Foreskin melanocyte (primary cell): ENCODE measurements at places on chromosomes 3 and 15.

DNA sequence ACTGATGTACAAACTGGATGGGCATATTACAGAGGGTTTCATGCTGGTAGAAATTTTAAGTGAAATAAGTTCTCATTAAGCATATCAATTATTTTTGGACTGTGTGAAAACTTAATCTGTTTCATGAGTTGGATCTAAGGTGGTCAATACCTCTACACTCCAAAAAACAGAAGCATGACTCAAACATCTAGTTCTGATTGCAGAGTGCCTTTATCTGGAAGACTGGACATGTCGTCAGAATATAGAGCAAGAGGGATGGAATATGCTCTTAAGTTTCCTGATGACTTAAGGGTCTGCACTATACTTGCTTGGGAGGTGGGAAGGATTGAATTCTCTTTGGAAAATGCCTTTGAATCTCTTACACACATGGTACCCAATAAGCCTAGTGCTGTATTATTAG, 138.3 kb downstream of the LPP start:
- no peak for DNase-seq

DNA sequence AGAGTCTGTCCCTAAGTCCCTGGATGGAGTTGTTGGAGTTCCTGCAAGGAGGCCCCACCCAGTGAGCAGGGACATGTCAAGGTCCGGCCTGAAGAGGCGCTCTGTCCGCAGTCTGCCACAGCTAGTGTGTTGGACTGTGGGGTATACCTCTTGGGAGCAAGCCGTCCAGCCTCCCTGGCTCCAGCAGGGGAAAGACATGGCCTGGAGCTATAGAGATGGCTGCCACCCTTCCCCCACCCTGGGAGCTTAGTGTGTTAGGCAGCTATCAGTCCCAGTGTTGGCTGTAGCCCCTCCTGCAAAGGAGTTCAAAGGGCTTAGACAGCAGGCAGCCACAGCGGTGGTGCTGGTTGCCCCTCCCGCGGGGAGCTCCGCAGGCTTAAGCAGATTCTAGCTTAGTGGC, 20.3 kb downstream of the IMPG2 start:
- DNase-seq, result no peak

DNA sequence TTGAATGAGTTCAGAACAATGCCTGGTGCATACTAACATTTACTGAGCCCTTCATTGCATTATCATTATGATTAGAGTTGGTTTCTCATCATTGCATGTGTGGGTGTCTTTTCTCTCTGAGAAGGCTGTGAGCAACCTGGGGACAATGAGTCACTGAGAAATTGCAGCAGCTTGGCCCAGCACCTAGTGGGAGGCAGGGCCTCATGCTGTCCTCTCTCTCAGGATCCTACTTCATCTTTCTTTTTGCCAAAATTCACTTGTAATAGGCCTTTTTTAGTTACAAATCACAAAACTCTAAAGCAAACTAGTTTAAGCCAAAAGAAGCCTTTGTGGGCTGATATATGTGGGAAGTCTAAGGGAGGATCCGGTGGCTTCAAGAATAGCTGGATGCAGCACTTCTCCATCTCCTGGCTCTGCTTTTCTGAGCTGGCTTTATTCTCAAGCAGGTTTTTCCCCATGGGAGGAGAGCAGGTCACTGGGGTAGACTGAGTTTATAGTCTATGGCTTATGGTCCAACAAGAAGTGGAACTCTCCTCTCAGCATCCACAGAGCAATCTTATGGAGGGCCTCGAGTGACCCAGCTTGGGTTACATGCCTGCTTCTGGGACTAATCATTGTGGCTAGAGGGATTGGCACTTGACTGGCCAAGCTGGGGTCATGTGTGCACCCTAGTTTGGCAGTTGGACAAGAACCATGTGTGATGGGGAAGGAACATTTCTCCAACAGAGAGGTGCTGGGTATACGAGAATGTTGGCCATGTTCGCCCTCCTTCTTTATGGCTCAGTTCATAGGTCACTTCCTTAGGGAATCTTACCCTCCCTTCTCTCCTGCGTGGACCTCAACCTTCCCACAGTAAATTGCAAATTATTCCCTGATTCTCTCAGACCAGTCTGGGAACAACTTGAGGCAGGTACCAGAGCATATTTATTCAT, 8.7 kb upstream of the CAMK1 start:
- no peak for DNase-seq

- no peak for DNase-seq
Measured at GRCh38 chr3:69893274-69893673, 106.3 kb upstream of the SAMMSON start.

DNA sequence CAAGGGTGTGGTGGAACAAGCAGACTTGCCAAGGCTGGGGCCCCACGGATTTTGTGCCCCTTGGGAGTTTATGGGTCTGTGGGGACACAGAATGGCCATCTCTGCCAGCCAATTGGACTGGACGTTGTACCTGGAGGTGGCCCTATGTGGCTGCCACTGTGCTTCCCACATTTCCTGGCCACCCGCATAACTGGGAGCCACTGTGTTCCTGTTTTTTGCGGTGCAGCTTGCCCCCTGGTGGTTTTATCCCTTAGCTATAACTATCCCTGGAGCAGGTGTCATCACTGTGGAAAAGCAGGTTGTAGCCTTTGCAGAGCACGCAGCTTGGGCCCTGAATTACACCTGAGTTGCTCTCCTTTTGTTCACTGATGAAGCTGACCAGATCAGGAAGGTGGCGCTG, 306.3 kb downstream of the ZPLD1 start:
- DNase-seq, result no peak

GRCh38 chr3:120642368-120642948, 39.6 kb downstream of the HGD start:
- DNase-seq, result no peak

DNA sequence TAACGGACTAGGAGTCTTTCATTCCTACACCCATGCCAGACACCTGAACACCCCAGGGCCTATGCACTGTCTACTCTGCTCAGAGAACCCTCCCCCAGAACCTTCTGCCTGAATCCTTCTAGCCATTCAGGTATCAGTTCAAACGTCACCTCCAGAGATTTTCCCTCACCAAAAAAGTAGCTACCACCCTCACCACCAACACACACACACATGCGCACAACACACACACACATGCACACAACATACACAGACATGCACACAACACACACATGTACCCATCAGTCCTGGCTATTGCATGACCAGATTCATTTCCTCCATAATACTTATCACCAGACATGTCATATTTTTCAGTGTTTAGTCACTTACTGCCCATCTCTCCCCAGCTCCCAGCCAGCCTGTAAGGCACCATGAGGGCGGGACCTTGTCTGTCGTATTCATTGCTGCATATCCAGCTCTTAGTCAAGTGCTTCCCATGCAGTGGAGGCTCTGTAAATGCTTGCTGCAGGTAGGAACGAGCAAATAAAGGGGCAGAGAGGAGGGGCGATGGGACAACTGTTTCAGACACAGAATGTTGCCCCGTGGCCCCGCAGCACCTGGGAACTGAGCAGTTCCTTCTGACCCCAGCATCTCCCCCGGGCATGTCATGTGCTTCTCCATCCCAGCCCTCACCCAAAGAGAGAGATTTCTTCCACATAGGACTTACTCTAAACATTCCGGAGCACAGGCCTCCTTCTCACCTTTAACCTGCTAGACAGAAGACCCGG, 29.2 kb downstream of the XXYLT1 start:
- DNase-seq, result no peak

DNA sequence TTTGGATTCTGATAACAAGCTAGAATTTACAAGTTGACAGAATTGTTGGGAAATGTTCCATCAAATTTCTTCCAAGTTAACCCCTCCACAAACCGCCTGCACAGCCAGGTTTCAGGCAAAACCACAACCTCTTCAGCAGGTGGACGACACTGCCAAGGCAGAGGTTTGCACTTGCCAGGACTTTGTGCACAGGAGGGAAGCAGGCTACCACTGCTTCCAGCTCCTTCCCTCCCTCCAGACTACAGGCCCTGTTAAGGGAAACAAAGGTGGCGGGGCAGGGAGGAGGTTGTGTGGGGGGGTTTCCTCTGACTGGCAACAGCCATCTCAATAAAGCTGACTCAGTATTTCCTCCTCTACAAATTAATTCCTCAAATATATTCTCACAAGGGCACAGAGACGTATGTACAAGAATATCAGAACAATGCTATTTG, 42.2 kb downstream of the TBC1D2B start:
- DNase-seq, result no peak

GRCh38 chr3:182436547-182436946, 356.8 kb upstream of the ATP11B start:
- no peak for DNase-seq

DNA sequence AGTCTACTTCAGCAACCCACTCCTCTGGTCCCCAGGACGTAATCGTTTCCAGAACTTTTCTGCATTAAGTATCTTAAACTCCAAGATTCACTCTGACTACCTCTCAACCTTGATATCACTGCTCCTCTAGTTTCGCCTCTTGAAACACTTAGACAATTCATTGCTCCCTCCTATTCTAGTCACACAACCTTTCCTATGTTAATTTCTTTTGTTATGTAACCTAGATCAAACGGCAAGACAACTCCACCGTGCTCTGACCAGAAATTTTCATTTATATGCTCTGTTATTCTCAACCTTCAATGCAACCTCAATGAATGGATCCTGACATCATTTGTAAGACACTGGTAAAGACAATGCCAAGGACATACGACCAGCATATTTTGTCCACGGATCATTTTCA, 71.3 kb downstream of the CADM2 start:
- DNase-seq, result no peak

GRCh38 chr3:125437631-125438435, 62.7 kb upstream of the ZNF148 start:
- DNase-seq, result peak; percentile 23

GRCh38 chr3:23329471-23330105, 126.5 kb downstream of the UBE2E2 start:
- no peak for DNase-seq

GRCh38 chr3:183541738-183542137, 13.8 kb downstream of the KLHL6 start:
- DNase-seq, result no peak

DNA sequence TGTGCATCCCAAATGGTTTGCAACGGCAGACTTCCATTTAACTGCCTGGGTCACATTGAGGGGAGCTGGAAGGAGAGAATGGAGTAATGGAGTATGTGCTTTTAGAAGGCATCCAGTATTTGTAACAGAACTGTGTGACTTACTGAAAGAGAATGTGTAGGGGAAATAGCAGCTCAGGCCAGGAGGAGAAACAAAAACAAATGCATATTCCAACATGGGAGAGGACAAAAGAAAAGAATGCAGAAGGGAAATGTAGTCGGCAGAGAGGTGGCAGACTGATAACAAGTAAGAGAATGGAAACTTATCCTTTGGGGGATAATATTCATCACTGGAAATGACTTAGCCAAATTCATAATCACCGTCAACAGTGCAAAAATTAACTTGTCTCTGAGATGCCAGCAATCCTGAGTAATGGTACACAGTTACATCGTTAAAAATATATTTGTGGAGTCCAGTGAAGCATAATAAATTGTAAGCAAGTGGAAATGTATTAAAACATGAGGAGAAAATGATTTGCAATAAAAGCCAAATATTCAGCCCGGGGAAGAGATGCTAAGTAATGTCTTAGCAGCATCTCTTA, 294.9 kb upstream of the SGO1 start:
- DNase-seq, result no peak

DNA sequence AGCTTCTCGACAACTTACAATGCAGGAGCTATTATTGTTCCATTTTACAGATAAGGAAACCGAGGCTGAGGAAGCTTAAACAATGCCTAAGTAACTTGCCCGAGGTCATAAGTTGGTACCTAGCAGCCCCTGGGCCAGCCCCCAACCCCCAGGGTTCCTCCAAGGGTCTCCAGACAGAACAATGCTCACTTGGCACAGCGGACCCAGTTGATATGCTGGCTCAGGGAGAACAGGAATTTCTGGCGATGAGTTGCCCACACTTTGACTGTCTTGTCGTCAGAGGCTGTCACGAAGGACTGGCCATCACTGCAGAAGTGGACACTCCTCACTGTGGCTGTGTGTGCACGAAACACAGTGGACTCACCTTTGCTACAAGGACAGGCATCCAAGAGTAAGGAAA, 5.2 kb downstream of the POC1A start:
- no peak for DNase-seq

DNA sequence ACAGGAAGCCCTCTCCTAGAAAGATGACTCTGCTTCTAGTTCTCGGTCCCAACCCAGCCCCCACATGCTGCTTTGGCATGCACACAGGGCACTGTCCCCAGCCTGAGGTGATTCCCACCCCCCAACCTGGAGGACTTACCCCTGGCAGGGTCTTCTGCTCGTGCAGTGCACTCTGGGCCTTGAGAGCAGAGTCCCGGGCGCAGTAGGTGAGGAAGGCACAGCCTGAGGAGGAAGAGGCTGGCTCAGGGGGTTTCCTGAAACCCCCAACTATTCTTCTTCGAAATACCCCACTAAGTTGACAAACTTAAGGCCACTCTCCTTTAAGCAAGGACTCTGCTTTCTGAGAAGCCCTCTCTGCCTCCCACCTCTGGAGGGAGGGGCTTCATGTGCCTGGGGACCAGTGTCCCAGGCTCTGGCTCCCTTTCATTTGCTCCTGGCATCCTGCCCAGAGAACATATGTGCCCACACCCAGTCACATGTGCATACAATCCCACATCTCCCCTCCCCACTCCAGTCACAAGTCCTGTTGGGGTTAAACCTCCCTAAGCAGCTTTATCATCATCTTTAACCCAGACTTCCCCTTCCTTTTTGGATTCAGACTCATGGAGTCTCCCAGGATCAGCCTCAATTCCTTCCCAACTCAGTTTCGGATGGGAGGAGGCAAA, 4.1 kb downstream of the CELF6 start:
- peak; percentile 33 for DNase-seq

DNA sequence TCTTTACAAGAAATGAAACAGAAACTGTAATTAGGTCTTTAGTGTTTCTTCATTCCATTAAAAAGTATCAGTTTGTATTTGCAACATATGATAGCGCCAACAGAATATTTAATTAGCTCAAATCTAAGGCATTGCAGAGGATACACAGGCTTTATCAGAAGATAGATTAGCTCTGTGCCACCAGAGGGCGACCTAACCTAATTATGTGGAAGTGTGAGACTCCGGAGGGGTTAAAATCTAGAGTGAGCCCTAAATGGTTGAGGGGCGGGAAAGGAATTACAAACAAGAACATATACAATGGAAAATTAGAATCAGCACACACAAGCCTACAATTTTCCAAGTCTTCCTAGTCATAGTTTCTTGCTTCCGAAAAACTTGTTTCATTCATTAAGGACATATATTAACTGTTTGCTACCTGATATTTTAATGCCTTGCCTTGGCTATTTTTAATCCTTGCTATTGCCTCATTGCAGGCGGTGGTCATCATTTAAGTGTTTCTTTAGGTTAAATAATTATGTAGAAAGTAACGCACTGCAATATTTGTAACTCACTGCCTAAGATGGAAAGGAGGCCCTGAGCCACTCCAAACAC, 18.0 kb upstream of the RYR3 start:
- DNase-seq, result peak; percentile 36

DNA sequence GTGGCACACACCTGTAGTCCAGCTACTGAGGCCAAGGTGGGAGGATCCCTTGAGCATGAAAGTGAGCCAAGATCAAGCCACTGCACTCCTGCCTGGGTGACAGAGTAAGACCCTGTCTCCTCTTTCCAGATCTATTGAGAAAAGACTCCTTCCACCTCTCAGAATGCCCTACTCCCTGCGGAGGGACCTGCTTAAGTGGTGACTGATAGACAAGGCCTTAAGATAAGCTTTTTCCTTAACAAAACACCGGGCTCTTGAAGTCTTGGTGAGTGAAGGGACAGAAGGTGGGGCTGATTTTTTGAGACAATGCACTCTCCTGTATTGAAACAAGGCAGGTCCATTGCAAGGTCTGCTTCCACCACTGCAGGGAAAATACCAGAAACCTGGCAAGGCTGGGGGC, 338.4 kb upstream of the FRG2C start:
- DNase-seq, result no peak

GRCh38 chr3:151016478-151016795, 43.9 kb upstream of the CLRN1 start:
- no peak for DNase-seq

GRCh38 chr3:156817646-156818272, 8.4 kb upstream of the LEKR1 start:
- no peak for DNase-seq
